ENCODE measurements at places on chromosomes 1 and 21. TPM values are rescaled to one million over a fixed set of nuclear protein-coding genes. Genes with fewer than 3 reads are reported as not detected.

DNA sequence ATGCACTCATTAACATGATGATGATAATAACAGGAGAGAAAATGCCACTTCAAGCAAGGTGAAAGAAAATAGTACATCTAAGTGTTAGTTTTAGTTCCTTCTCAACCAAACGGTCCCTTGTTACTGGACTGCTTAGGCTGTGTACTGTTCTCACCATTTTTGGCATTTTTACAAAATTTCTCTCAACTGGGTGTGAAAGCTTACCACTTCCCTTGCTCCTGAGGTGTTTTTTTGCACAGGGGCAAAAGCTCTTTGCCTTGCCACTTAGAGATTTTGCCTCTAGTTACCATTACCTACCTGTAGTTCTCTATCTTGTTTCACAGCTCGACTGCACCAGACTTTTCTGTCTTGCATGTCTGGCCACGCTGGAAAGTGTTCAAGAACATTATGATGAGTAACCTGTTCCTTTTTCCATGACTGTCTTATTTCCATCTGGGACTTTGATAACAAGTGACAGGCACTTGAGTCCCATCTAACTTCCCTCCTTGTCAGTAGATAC is 10.7 kb downstream of the NEK7 start:
- DNase-seq = peak; percentile 7

- DNase-seq = peak; percentile 86
These were observed 57.4 kb downstream of the SLC9A1 start for GRCh38 chr1:27097484-27097917.

DNA sequence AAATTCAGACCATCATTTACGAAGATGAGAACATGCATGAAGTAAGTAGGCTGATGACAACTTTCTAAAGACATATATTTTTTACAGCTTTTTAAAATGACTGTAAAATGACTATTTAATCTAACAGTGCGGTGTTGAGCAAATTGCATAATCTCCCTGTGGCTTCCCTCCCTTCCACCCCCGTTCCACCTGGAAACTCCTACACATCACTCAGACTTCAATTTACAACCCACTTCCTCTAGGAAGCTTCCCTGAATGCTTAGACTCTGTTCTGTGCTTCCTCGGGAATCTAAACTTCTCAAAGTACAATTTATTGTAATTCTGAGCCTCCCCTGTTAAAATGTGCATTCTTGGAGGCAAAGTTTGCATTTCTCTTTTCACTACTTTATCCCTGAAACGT is 354.9 kb downstream of the DPYD start:
- no peak for DNase-seq

DNA sequence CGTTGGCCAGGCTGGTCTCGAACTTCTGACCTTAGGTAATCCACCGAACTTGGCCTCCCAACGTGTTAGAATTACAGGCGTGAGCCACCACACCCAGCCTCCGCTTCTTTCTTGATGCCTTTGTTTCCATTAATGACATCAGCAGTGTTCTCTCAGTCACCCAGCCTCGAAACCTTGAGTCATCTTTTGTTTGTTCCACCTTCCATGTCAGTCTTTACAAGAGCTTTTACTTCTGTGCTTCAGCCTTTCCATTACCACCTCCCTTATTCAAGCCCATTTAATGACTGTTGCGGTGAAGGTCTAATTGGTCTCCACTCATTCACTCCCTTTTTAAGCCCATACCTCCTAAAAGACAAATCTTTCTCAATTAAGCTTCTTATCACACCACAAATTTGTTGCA is 146.6 kb upstream of the ADGRL2 start:
- peak; percentile 39 for DNase-seq

DNA sequence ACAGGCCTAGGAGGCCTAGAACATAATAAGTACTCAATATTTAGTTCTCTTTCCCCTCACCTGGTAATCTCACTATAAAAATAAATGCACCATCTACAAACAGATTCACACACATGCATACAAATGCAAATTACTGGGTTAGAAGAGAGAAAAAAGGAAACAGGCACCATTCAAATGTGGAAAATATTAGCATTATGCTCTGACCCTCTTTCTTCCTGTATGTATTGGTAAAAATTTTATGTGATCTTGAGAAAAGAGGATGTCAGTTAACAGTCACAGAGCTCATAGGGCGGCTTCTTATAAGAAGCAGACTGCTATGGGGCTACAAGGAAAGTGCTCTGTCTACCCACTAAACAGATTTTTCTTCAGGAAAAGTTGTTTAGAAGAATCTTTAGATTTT is 565.4 kb downstream of the LMO4 start:
- no peak for DNase-seq

- DNase-seq = no peak
These were observed 49.3 kb upstream of the JUN start for GRCh38 chr1:58833166-58833565.

- DNase-seq = peak; percentile 48
These were observed 6.9 kb upstream of the TMEM269 start for GRCh38 chr1:42777852-42778251.

- DNase-seq = no peak
These were observed 34.7 kb downstream of the RCAN1 start for GRCh38 chr21:34580181-34580700.

DNA sequence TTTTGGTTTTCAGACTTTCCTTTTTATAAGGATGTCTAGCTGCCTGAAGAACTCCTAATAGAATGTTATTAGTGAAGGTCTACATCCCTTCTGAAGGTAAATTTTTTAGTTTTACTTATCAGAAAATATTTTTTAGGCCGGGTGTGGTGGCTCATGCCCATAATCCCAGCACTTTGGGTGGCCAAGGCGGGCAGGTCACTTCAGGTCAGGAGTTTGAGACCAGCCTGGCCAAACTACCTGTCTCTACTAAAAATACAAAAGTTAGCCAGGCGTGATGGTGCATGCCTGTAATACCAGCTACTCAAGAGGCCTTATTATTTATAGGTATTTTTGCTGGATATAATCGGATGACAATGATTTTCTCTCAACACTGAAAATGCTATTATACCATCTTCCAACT is 181.9 kb upstream of the KCNK2 start:
- no peak for DNase-seq

DNA sequence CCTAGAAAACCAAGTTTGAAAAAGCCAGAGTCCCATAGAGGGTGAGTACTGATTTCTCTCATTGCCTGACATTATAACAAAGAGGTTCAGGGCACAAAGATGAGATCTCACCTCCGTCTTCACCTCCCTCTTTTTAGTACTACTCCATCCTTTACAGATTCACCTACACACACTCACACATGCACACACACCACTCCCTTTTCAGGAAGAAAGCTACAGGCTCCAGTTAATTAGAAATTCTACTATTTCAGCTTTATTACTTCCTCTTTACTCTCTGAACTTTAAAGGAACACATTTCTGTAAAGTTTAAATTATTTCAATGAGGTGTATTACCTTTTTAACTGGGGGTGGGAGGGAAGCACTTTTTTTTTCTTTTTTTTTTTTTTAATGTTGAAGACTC is 59.6 kb upstream of the PRDX6 start:
- no peak for DNase-seq

DNA sequence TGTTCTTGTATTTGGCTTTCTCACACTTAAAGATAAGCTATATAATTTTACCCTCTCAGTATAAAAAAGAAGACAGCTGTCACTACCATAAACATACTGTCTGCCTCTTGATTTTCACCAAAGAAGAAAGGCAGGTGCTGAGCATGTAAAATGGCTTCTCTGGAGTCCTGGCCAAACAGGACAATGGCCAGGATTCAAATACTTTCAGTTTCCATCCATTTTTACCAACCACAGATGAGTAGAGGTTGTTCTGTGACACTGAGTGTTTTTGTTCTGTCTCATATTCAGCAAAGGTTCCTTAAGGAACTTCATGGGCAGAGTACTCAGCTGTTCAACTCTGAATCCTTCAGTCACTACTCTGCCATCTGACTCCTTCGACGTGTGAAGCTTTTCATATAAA is 29.4 kb upstream of the RAB3GAP2 start:
- no peak for DNase-seq

DNA sequence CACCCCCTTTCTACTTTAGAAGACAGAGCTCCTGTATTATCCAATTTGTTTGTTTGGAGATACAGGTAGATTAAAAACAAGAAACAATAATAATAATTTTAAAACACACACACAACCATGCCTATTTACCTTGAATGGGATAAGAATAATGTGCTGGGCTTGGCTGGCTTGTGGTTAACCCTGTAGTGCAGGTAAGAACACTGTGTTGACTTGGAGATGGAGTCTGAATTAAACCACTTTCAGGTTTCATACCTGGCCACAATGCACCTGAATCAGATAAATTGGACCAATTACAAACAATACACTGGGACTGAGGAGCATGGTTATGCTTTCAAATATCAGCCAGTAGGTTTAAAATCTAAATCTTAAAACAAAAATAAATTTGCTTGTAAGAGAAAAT is 60.8 kb downstream of the EYA3 start:
- no peak for DNase-seq

DNA sequence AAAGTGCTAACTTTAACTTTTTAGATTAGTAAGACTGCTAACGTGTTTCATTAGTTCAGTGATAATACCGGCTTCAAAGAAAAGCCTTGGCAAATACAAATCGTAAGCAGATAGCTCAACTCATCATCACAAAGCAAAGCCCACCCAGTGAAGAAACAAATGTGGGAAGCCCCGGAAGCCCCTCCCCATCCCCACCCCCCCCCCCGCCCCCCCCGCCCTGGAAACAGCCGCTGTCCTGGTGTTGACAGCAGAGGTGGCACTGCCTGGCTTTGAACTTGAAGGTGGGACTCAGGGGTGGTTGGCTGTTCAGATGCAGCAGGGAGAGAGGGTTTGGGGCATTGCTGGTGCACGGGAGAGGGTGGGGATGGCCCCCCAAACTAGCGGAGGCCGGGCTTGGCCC is 14.1 kb downstream of the PDXK start:
- no peak for DNase-seq

- DNase-seq = no peak
These were observed 15.9 kb downstream of the PDXK start for GRCh38 chr21:43734928-43735229.

DNA sequence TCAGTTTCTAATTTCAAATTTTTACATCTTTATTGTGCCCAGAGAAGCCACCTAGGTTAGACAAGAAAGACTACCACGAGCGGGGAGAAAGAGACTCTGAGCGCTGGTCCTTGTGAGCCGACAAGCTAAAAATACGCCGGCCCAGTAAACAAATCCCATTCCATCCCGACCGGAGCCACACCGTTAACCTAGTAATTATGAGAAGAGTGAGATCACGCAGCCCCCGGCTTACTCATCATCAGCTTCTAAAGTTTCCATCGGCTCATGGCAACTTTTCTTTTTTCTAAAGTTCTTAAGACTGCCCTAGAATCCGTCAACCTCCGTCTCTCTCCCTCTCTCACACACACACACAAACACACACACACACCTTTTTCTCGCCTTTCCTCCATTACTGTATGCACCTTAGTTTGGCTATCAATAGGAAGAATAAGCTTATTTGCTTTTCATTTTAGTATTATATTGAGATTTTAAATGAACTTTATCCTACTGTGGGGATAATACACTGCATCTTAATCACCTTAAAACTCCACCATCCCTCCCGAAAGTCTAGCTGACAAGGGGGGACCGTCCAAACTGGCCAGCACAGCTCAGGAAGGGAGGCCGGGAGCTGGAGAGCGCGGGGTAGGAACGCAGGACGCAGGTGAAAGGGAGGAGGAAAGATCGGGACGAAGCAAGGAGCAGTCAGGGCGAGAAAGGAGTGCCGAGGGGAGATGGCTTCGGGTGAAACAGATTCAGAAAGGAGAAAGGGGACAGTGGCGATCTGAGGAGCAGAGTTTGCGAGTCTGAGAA is 728 bp downstream of the OTUD7B start:
- peak; percentile 79 for DNase-seq

- DNase-seq = peak; percentile 50
These were observed 10.7 kb upstream of the SDC3 start for GRCh38 chr1:30919025-30919881.

- DNase-seq = no peak
These were observed 82.3 kb downstream of the ACTL8 start for GRCh38 chr1:17837233-17838030.

DNA sequence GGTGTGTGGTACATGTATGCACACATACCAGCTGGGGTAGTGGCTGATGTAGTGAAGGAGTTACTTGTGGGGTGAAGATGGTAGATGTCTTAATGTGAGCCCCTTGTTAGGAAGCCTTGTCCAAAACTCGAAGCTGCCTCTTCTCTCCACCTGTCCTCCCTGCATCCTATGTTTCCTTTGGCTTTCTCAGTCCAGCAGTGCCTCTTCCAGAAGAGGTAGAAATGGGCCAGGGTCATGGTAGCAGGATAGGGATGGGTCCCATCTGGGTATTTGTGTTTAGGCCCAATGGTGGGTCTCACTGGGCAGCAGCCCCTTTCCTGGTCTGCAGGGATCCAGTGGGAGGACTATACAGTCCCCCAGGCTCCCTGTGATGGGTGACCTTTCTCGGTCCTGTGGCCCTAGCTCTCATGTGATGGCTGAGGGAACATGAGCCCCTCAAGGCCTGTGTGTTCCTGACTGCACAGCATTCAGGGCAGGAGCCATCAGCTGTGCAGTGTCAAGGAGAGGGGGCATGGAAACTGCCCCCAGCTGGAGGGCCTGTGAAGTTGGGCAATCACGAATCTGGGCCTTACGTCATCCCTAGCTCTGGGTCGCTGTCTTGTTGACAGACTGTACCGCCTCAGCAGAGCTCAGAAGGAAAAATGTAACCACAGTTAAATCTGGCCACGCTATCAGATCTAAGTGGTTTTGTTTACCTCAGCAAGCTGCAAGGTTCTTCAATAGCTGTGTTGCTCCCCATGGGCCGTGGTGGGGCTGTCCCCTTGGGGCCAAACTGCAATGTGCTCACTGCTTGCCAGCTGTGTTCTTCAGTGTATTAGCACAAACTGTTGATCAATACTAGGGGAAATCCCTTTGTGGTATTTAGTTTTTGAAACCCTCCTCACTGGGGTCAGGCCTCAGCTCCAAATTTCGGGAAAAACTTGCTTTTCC is 82.7 kb downstream of the NOS1AP start:
- no peak for DNase-seq

DNA sequence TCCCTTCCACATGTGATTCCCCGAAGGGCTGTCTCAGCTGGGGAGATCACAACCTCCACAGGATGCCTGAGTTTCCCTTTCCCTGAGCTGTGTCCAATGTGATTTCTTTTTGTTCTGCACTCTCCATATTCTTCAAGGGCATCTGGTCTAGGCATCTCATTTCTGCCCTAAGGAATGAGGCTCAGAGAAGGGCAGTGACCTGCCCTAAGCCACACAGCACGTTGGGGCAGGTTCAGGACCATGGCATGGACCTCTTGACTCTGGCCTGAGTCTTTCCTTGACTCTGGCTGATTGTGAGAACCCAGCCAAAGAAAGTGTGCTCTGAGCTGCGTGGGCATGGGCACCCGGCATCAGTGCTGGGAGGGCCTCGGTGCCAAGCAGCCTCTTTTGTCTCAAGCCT is 590.3 kb downstream of the PTPRU start:
- DNase-seq = no peak

SERINC2 gene
- total RNA-seq = 51.5 TPM

PTPN22 gene
- total RNA-seq = 0.04 TPM

RNF220 gene
- 100 TPM for total RNA-seq

TPRG1L gene
- total RNA-seq = 44.5 TPM

SARS1 gene
- 146 TPM for total RNA-seq

OR2T2 gene
- total RNA-seq = not detected

LAD1 gene
- total RNA-seq = 310 TPM

GJB3 gene
- total RNA-seq = 89.9 TPM
